ENCODE measurements at places on chromosomes 12 and 14.

GRCh38 chr12:52081263-52081733, 1.8 kb downstream of the SMIM41 start:
- DNase-seq: no peak

DNA sequence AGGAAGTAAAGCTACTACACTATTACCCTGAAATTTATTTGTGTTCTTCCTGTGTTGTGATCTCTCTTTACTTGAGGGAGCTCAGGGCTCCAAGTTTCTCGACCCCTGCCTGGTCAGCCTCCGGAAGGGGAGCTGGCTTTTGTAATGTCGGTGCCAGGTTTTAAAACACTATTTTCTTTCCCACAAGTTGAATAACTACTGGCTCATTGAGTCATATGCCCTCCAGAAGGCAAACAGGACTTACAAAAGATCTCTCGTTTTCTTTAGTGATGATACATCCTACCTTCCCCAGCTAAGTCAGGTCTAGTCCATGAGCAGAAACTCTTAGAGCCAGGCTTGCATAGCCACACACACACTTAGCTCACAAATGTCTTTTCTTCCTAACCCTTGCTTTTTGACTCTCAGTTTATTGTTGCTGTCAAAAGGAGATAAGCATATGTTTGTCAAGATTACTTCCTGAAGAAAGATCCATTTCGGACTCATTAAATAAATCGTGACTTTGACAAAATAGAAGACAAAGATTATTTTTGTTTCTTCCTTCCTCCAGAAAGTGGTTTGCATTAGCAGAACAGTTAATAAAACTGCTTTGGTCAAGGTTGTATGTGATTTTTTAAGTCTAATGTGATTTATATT, 209.8 kb upstream of the FLRT2 start:
- no peak for DNase-seq

- no peak for DNase-seq
Observed at GRCh38 chr14:90558041-90558982, 161.5 kb downstream of the CALM1 start.

- no peak for DNase-seq
Observed at GRCh38 chr14:101774006-101774795, 12.7 kb downstream of the PPP2R5C start.

DNA sequence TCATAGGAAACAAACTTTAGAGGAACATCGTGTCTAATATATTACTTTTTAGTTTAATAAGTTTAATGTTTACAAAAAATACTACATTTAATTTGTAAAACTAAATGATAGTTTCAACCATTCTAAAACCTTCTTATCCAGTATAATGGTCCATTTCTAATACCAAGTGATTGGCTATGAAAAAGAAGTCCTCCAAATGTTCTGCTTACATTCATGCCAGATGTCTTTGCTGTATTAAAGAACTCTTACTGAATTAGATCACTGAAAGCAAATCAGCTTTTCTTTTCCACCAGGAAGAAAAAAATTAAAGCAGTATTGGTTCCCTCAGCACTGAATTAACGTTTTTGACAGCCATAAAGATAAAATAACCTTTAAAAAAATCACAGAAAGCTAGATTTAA, 3.7 kb downstream of the NOVA1 start:
- DNase-seq: no peak
